Gastroesophageal sphincter (tissue), 4 donors: ENCODE measurements at places on chromosomes 11 and 22. TPM values are rescaled to one million over a fixed set of nuclear protein-coding genes. Genes with fewer than 3 reads are reported as not detected.

GRCh38 chr11:46215208-46215931 lies 62.1 kb upstream of the CREB3L1 start:
- no peak for ATAC-seq

DNA sequence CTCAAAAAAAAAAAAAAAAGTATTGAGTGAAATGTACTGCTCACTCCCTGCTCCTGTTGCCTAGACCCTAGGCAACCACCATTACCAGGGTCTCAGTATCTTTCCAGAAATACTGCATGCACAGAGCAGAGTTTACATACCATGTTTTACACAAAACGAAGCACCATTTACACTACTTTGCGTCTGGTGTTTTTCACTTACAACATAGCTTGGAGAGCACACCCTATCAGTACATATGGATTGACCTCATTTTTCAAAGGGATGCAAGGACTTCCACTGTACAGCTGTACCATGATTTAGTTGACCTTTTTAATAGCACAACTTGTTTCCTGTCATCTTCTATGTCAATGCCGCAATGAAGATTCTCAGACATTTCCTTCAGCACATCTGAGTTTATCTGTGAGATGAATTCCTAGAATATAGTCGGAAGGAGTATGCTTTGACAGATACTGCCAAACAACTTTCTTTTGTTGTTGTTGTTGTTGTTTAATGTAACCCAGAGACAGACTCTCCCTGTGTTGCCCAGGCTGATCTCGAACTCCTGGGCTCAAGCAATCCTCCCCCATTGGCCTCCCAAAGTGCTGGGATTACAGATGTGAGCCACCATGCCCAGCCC lies 6.1 kb downstream of the MYH9 start:
- no peak for ATAC-seq

DNA sequence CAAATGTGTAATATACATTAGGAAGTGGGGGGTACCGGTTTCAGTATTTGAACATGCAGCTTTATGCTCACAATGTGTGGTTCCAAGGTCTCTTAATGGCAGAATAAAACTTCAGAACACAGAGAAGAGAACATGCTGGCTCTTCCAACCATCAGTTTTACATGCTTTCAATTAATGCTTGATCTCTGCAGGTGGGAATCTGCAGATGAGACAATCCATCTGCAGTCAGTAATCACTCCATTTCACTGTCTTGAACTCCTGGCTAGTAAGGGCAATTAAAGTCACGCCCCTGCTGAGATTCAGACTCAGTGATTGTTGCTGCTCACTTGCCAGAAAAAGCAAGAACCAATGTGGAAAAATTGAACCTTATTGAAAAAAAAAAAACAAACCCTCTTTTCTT lies 945.7 kb downstream of the DLG2 start:
- no peak for ATAC-seq

- ATAC-seq = no peak
Measured at GRCh38 chr22:42307806-42308563, 37.5 kb upstream of the TCF20 start.

RAC2 gene
- 11.3 TPM for total RNA-seq

DNA sequence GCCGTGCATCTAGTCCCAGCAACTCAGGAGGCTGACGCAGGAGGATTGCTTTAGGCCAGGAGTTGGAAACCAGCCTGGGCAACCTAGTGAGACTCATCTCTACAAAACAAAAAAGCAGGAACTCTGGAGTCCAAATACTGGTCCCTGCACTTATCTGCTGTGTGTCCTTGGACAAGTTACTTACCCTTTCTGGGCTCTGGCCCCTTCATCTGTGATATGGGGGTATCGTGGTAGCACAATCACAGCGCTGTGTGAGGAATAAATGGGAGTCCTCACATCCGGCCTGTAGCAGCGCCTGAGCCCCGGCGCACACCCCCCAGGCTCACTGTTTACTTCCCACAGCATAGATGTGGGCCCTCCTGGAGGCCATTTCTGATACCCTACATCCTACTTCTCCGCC lies 44.2 kb upstream of the MYH9 start:
- ATAC-seq = no peak

DNA sequence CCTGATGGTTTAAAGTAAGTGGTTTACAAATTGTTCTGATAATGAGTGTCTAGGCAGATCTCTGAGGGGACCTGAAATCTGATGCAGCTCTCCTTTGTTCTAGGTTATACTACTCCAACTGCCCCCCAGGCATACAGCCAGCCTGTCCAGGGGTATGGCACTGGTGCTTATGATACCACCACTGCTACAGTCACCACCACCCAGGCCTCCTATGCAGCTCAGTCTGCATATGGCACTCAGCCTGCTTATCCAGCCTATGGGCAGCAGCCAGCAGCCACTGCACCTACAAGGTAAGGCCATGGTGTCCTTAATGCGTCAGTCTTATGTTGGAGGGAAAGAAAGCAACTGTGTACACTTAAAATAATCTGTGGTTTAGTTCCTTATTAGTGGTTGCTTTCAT lies 9.9 kb downstream of the EWSR1 start:
- no peak for ATAC-seq

DNA sequence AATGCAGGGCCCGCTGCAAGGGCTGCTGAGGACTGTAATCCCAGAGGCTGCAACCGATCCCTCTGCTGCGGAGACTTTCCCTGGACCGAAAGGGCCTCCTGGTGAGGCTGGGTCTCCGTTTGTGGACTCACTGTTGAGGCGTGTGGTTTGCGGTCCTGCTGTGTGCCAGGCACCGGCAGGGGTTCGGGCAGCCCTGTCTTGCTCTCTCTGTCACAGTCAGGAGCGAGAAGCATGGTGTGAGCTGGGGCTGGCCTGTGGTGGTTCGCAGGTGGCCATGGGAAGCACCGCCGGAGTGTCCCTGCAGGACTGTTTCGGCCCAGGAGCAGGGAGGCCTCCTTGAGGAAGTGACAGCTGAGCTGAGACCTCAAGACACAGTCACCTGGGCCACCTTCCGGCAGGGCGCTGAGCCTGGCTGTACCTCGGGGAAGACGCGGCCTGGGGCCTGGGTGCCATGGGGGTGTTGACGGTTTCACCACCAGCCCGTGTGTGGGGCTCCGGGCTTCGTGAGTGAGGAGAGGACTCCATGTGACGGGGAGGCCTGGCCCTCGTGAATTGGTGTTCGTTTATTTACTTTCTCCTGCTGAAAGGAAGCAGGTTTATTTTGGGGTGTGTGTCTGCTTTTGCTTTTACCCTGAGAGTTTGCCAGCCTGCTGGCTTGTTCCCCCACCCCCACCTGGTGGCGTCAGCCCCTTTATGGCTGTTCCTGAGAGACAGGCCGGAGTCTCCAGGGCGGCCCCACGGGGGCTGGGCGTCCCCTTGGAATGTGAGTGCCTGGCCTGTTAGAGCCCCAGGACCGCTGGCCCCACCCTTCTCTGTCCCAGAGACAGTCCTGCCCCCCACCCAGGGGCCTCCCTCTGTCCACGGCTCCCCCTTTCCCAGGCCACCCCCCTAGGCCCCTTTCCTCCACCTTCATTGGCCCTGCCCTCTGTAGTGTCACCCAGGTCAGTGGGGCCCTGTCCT lies 122.5 kb downstream of the KCNQ1OT1 start:
- ATAC-seq = no peak

GRCh38 chr22:41991111-41991510 lies 7.5 kb upstream of the WBP2NL start:
- ATAC-seq = no peak

HARBI1 gene
- total RNA-seq = 1.9 TPM

- ATAC-seq = no peak
Measured at GRCh38 chr22:24437741-24438328, 10.4 kb downstream of the ADORA2A start.

DNA sequence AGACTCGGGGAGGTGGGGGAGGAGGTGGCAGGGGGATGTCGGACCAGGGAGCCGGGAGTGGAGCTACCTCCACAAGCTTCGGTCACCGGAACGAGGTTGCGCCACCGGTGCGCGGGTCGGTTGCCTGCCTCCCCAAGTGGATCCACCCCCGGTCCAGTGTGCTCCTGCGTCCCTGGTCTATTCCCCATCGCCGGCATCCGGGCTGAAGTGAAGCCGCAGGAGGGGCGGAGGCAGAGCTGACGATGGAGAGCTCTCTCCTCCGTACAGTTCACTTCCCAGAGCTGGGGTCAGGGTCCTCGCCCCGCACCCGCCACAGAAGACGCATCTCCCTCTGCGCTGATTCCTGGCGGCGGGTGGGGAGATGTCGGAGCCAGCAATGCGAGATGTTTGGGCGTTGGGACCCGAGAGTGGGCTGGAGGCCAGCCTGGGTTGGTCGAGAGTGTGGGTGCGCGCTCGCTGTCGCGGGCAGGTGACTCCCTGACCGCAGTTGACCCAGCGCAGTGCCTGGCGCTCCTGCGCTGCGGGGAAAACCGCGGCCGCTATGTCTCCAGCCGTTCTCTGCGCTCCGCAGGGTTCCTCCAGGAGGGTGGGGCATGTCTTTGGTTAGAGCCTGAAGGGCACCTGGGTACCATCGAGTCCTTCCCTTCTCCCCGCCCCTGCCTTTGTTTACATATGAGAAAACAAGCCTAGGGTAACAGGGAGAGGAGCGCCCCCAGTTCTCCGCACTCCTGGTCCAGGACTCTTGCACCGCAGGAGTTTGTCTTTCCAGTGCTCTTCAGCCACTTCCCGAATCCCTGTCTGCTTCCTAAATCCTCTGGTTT lies 1.7 kb downstream of the C11orf96 start:
- no peak for ATAC-seq

GUCY1A2 gene
- total RNA-seq = 1.5 TPM
